ENCODE measurements at places on chromosomes 11 and 22.

DNA sequence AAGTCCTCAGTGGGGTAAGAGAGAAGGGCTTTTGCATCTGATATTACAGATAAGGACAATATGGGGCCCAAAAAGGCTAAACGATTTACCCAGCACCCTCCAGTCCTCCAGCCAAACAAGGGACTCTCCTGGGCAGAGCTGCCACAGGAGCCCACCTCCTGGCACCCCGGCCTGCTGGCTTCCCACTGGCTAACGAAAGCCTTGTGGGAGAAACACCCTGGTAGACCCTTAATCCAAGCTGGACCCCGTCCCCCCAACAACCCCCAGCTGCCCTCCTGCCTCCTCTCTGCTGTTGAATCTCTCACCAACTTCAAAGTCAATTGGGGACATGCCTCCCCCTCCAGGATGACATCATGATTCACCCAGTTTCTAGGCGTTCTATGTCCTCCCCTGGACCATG, 10.8 kb downstream of the C1QTNF6 start:
- DNase-seq, result no peak

GRCh38 chr11:44978274-44978960, 27.7 kb upstream of the TP53I11 start:
- DNase-seq, result no peak

GRCh38 chr22:21032037-21032867, at the start of gene SLC7A4:
Gene SLC7A4, minus strand, starts transcription at chr22:21032561. Its CDS starts 749 bp downstream, at chr22:21031812.
- DNase-seq, result peak; percentile 54

DNA sequence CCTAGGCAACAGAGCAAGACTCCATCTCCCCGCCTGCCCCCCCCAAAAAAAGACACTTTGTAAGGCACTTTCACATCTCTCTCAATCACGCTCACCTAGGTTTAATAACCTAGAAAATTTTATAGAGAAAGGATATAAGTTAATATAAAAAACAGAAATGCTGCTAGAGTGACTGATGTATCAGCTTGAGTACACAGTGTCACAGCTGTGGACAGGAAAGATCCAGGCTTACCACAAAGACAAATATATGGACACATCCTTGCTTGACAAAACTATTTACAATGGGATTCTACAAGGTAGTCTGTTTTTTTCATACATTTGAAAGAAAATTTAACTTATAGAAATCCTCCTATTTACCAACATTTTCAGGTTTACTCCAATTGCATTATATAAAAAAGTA, 96.7 kb downstream of the ABTB2 start:
- no peak for DNase-seq

DNA sequence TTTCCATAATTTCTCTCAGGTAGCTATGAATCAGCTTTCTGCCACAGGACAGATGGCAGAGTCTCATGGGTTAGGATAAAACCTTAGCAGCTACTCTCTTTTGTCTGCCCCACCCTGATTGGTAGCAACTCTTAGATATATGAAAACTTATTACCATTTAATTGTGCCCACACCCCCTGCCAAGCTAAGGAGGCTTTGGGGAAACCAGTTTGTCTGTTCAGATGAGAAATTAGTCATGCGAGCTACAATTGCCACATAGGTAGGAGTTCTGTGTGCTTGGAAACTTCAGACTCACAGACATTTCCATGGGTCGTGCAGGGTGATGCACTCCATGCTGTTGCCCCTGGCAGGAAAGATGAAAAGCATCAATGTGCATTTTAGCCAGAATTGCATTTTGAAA, 39.9 kb downstream of the CD44 start:
- no peak for DNase-seq

- DNase-seq, result peak; percentile 71
These were observed 635 bp downstream of the PRR5 start for GRCh38 chr22:44702479-44703198.

- no peak for DNase-seq
These were observed 181.6 kb upstream of the POU2AF2 start for GRCh38 chr11:111063726-111064517.

GRCh38 chr11:2419638-2420501, 19.3 kb downstream of the TSSC4 start:
- DNase-seq, result peak; percentile 87

DNA sequence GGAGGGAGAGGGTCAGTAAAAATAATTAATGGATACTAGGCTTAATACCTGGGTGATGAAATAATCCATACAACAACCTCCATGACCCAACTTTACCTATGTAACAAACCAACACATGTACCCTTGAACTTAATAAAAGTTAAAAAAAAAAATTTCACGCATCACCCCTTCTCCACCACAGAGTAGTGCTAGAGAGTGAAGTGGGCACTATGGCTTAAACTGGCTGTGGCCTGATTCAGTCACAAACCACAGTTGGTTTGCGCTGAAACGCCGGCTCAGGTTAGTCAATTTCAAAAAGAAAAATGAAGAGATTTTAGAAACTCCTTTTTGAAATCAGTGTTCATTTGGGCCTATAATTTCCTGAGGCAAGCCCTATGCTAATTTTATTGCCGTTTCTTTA, 144.3 kb downstream of the TRPC6 start:
- peak; percentile 22 for DNase-seq

DNA sequence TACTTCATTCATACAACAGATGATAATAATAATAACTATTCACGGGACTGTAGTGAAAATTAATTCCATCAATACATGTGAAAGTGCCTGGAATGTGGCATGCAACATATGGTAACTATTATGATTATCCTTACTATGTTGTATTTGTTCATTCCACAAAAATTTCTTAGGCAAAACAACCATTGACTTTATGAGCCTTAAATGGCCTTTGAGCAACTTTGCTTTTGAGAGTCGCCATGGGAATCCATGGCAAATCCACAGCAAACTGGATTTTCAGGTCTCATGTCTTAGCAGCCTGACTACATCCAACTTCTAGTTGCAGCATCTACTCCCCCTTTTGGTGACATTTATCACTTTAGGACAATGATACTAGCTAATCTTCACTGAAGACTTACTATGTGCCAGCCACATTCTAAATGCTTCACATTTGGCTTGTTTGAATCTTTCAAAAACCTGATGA, 56.8 kb downstream of the SLC1A2 start:
- no peak for DNase-seq

- DNase-seq, result no peak
These were observed 88.7 kb downstream of the GALNT18 start for GRCh38 chr11:11533057-11533456.

- no peak for DNase-seq
These were observed 102.4 kb upstream of the B3GAT1 start for GRCh38 chr11:134514354-134514951.

GRCh38 chr11:7597620-7598019, 75.7 kb downstream of the CYB5R2 start:
- no peak for DNase-seq

- DNase-seq, result no peak
These were observed 75.5 kb downstream of the MICAL2 start for GRCh38 chr11:12185914-12186313.

- DNase-seq, result no peak
These were observed 3.3 kb downstream of the SELENOM start for GRCh38 chr22:31103899-31104694.

GRCh38 chr11:8721609-8722500, 39.3 kb downstream of the RPL27A start:
- DNase-seq, result no peak

DNA sequence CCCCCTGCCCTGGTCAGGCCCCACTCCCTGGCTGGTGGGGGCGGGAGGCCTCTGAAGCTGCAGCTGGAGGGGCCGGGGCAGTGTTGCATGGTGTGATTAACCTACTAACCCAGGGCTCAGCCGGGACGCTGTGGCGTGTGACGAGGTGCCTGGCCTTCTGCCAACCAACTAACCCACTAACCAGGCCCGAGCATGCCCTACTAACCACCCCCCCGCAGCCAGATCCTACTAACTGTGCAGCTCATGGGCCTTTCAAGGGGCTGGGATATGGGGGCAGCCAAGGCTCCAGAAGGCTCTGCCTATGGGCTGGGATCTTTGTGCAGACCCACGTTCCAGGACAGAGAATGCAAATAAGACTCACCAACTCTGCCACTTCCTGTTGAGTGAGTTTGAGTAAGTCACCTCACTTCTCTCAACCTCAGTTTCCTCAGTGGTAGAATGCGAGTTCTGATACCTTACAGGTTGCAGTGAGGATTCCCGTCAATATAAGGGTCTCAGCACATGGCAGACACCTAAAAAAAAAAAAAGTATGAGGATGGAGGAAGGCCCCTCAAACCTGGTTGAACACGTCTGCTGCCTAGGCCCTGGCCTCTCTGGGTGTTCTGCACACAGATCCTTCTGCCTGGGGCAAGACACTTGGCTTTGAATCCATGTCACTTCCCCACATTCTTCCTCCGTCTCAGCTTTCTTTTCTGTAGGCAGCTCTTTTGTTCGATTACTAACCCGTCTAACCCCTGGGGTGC, 14.1 kb downstream of the MIAT start:
- DNase-seq, result no peak

GRCh38 chr22:37526376-37526775, 7.2 kb upstream of the CARD10 start:
- DNase-seq, result no peak

GRCh38 chr11:107856981-107857517, 1.5 kb downstream of the SLC35F2 start:
- no peak for DNase-seq

DNA sequence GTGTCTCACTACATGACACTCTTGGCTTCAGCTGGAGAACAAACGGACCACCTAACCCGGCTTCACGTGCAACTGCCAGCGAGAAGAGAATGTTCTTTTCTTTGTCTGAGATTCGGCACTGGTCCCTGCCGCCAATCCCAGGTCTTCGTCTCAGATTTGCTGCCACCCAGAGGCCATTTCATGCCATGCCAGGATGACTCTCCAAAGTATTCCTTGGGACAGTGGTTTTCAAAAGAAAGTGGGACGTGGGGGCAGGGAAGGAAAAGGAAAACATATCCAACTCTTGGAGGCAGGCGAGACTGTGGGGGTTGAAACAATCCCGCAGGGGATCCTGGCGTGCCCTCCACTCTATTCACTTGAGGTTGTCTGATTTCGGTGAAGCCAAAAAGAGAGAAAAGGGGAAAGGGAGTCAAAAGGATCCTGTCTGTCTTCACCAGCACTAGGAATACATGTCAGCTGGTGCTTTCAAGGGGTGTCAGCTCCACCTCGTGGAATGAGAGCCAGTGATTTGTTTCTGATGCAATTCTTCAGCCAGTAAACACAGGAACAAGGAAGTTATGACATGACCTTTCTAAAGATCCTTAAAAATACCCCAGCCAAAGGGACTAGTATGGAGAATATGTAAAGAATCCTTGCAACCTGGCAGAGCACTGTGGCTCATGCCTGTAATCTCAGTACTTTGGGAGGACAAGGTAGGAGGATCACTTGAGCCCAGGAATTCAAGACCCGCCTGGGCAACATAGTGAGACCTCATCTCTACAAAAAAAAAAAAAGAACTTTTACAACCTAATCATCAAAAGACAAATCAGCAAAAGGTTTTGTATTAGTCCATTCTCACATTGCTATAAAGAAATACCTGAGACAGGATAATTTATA, 41.0 kb upstream of the APLNR start:
- DNase-seq, result peak; percentile 78

DNA sequence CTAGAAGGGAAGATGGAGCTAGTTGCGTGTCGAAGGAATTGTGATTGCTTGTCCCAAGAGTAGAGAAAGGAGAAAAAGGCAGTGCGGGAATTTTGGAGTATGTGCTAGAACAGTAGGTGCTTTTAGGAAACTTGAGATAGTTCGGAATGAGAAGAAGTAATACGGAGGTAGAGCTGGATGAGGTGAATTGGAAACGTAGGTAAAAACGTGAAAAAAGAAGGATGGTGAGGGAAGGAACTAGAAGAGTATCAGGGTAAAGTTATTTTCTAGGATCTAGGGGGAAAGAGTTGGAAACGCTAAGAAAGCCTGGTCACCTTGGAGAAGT, 1.4 kb downstream of the CEP57 start:
- DNase-seq, result no peak

GRCh38 chr22:44620129-44620840, 81.7 kb upstream of the PRR5 start:
- peak; percentile 79 for DNase-seq

GRCh38 chr11:75420224-75421034, 12.6 kb downstream of the KLHL35 start:
- DNase-seq, result peak; percentile 4

GRCh38 chr11:19379465-19379864, 138.7 kb upstream of the E2F8 start:
- DNase-seq, result no peak

DNA sequence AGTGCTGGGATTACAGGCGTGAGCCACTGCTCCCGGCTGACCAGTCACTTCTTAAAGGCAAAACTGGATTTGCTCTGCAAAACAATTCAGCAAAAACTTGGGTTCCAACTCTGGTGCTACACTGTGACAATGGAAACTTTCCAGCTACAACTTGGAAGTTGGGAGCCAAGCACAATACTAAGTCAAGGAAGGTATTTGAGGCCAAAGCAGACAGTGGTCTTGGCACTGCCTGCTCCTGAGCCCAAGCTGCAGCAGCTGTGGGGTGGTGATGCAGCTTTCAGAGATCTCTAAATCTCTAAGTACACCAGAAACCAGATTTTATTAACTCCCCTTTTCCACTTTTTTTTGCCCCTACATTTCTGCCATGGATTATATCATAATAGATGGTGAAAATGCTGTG, 17.5 kb downstream of the ADM start:
- no peak for DNase-seq

- peak; percentile 17 for DNase-seq
These were observed 1917.5 kb downstream of the LRRC4C start for GRCh38 chr11:39541945-39542351.

GRCh38 chr11:121431820-121432526, 20.1 kb upstream of the SORL1 start:
- DNase-seq, result no peak

DNA sequence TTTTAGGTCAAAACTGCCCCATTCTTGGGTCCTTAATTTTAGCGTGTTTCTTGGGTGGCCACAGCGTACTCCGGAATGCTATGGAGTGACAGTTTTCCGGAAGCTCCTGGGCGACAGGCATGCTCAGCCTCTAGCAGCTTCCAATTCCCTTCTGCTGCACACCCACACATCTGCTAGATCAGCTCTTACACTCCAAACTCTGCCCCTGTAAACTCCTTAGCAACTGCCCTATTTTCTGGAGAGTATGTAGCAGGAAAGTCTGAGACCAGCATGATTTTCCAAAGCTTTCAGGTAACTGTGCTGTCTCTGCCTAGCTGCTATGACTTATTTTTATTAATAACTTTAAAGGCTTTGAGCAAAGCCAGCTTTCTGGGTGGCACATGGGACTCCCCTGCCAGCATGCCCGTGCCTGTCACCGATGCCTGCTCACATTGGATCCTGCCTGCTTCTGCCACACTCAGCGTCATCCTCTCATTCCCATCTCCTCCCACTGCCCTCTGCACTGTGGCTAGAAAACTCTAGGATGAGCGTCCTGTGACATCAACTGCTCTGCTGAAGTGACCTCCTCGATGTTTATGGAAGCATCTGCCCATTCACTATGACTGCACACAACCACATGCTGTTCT, 17.3 kb downstream of the TOLLIP start:
- DNase-seq, result no peak

GRCh38 chr11:93193731-93194130, 4.1 kb downstream of the SLC36A4 start:
- DNase-seq, result no peak

All from iPS-NIHi11 (cell line).